Stimulated activated CD8-positive, alpha-beta memory T cell treated with anti-CD3 and anti-CD28 coated beads, Interleukin-7, amount 100 ng/mL, for 1 hour (primary cell): ENCODE measurements at places on chromosomes 2 and 18.

DNA sequence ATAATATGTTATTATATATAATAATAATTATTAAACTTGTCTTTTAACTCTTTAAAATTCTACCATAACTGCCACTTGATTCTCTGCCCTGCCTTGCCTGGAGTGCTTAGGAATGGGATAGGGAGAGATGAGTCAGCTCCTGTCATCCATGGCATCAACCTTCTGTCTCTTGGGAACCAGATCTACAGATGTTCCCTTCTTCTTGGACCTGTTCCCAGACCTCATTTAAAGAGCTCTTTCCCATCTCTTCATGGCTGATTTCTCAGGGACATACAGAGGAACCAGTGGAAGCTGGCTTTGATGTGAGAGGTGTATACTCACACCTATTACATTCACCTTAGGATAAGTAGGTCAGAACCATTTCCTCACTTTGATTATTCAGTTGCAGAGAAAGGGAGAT lies 155.3 kb upstream of the MYO3B start:
- DNase-seq = no peak

DNA sequence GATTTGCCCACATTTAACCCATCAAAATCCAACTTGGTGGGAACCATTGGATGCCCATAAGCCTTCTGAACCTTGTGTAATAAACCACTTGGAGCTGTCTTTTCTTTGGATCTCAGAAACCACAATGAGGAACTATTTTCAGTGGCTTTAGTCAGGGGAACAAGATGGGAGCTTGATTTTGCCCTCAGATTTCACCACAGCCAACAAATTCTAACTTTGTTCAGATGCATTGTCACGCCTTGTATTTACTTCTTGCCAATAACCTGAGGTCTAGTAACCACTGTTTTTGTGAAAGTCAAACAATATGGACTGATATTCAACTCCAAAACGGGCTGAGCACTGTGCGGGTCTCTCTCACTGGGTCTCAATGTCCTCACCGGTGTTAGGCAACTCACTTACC lies 508.2 kb downstream of the TNS1 start:
- DNase-seq = no peak

DNA sequence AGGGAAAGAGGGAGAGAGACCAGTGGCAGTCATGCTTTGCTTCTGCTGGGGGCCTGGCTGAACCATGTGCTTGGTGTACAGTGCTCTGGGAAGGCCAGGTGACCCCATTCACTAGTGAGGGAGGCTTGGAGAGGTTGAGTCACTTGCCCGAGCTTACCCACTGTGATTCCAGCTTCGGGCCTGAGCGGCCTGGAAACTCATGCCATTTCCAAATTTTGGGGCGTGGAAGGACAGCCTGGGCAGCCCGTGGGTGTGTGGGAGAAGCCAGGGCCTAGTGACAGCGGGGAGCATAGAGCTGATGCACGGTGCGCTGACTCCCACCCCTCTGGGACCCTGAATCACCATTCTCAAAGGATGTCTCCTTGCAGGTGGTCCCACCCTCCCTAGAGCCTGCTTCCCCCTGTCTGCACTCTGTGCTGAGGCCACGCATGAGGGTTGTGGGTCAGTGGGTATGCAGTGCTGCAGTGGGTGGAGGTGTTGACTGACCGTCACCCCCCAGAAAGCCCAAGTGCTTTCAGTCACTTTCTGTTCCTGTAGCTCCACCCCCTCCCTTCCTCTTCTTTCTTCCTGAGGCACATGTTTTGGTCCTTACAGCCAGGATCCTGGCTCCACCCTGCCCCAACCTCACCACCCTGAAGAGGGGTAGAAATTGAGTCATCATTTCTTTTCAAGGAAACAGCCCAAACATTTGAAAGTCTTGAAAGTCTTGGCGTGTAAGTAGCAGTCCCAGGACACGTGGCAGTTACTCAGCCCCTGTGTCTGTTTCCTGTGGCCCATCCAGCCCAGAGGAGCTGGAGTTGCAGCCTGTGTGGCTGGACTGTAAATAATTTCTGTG lies 69.3 kb upstream of the MCFD2 start:
- no peak for DNase-seq

DNA sequence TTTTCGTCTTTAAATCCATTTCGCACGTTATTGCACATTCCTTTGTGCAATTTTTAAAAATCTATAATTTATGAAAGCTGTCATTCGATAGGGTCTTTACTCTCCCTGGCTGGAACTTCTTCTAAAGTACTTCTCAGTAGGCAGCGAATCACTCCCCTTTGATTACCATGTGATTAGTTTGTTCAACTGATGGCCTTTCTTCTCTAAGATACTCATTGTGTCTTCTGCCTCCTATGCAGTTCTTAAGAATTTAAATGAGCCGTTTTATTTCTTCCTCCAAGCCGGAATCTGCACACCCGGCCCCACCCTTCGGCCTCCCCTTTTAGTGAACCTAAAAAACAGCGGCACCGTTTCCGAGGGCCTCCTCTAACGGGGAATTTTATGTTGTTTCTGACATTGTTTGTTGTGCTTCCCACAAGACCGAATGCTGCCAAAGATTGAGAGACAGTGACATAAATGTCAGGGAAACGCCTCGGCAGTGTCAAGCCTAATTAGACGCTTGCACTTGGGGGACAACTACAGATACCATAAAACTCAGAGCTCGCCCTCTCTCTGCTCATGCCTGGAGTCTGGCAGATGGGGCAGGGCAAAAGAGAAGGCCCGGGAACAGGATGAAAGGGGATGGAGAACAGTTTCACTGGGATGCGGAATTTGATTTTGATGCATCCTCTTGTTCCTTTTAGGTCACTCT lies 255.3 kb downstream of the BCL11A start:
- DNase-seq = no peak

- no peak for DNase-seq
Observed at GRCh38 chr2:55842046-55842445, 81.5 kb downstream of the EFEMP1 start.

DNA sequence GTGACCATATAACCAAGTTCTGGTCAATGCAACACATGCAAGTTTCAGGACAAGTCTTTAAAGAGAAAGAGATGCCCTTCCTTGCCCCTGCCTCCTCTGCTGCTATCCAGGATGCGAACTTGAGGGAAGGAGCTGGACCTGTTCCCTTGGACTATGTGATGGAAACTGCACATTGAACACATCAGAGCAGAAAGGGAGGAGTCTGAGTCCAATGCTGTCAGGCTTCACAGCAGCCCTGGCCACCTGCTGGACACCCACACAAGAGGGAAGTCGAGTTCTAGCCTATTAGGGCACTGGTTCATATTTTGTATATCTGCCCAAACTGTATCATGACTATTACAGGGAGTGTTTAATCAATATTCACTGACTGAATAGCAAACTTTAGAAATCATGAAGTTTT lies 38.3 kb upstream of the TEX51 start:
- DNase-seq = no peak

GRCh38 chr18:13563390-13563805 lies 163.0 kb downstream of the FAM210A start:
- DNase-seq = no peak

GRCh38 chr2:1793001-1793867 lies 48.9 kb upstream of the PXDN start:
- DNase-seq = no peak

- no peak for DNase-seq
Observed at GRCh38 chr2:145524836-145525235, 1004.9 kb upstream of the ZEB2 start.

DNA sequence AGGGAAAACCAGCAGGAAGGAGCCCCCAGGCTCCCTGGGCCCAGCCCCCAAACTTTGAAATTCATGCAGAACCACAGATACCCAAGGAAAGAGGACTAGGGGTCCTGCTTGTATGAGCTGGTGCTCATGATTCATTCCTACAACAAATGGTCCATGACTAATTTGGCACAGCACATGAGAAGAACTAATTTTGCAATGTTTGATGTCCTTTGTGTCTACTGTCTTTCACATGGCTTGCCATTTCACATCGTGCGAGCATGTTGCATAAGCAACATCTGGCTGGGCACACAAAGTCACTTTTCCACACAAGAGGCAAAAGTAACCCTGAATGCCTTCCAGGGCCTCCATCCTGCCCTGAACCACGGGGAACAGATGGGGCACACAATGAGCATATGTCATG lies 149.6 kb upstream of the APCDD1 start:
- no peak for DNase-seq

GRCh38 chr2:47631792-47632398 lies 151.1 kb upstream of the MSH6 start:
- DNase-seq = no peak

DNA sequence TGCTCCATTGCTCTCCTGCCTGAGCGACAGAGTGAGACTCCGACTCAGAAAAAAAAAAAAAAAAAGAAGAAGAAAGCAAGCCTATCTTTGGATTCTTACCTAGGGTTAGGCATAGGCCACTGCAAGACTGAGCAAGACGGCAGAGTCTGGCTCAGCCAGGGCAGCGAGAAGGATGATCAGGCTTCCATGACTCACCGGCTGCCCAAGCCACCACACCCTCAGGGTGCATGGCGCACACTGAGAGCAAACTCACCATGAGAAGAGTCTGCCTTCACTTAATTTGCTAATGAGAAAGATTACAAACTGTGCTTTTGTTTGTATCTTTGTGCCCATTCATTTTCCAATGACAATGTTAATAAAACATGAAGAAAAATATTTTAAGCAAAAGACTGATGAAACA lies 8.2 kb downstream of the FAM110C start:
- DNase-seq = no peak

- no peak for DNase-seq
Observed at GRCh38 chr2:45344502-45344901, 266.6 kb downstream of the SRBD1 start.

DNA sequence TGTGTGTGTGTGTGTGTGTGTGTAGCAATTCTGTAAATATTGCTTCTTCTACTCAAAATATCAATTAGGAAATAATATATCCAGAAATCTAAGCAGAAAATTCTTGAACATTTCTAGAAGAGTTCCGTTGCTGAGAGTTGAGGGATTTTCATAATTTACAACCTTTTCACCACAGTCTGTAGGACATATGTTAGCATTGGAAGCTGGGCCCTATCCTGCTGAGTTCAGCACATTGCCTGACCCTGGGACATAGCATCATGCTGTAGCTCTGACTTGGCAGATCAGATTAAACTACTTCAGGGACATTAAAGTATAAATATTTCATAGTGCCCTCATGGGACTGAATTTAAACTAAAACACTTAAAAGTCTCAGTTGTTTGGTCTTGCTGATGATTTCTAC lies 129.2 kb upstream of the KCNH7 start:
- DNase-seq = no peak

- DNase-seq = no peak
Observed at GRCh38 chr2:211963969-211964368, 574.6 kb downstream of the ERBB4 start.
